Hepatocyte (in vitro differentiated cells): ENCODE measurements at places on chromosomes 1 and 21.

DNA sequence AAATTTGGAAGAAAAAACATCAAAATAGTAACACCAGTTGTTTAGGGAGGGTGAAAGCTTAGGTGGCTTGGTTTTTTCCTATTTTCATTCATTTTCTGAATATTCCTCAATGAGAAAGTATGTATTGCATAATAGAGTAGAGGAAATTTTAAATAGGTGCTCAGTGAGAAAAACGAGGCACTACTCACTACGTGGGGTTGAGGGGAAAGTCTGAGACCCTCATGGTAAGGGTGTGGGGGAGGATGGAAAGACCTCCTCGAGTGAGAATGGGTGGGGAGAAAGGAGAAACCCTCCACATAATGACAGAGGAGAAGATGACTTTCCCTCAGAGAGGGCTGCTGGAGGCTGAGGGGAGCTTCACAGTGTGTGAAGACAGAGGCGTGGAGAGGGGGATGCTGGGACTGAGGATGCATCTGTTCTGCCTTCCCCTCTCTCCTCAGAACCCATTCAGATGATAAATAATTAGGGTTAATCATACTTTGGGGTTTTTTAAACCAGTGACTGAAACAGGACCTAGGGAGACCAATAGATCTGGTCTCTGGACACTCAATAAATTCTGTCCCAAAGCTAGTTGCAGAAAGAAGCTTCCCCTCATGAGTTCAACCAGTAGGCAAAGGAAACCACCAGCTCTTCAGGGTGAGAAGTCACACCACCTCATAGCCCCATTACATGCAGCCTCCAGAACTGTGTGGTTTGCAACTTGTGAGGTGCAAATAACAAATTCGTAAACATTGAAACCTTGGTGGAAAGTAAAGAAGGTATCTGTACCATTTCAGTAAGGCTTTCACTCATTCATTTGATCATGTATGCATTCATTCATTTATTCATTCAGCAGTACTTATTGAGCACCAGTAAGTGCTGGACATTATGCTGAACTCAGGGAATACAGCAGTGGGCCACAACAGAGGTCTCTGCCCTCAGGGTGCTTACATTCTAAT lies 17.1 kb downstream of the SLAMF7 start:
- no peak for DNase-seq

DNA sequence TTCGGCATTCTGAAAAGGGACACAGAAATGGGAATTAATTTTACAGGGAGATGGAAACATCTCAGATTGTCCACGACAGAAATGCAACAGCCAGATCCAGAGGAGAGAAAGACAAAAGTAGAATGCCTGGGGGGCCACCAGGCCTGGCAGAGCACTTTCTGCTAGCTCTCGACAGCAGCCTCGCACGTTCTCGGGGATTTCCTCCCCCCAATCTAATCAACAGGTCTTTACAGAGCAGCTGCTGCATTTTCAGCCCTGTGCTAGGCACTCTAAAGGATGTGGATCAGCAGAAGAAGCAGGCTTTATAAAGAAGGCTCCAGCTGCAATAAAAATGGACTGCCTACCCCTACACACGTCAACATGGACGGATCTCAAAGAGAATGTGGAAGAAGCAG lies 10.6 kb downstream of the CSRP1 start:
- no peak for DNase-seq

GRCh38 chr1:159938211-159938852 lies 7.1 kb downstream of the IGSF9 start:
- DNase-seq, result peak; percentile 67

DNA sequence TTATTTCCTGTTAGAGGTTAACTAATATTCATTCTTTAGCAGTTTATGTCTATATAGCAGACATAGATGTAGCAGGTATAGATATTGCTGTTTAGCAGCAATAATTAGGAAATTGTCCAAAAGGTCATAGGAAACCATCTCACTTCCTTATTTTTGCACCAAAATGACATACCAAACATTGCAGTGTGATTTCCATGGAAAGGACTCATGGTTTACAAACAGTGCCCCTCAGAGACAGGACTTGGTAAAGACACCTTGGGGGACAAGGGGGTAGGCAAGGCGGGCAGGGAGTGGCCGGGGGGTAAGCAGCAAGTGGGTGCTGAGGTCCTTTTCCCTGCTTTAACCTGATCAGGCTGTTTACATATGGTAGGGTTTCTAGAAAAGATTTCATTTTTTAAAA lies 30.5 kb downstream of the BATF3 start:
- no peak for DNase-seq

DNA sequence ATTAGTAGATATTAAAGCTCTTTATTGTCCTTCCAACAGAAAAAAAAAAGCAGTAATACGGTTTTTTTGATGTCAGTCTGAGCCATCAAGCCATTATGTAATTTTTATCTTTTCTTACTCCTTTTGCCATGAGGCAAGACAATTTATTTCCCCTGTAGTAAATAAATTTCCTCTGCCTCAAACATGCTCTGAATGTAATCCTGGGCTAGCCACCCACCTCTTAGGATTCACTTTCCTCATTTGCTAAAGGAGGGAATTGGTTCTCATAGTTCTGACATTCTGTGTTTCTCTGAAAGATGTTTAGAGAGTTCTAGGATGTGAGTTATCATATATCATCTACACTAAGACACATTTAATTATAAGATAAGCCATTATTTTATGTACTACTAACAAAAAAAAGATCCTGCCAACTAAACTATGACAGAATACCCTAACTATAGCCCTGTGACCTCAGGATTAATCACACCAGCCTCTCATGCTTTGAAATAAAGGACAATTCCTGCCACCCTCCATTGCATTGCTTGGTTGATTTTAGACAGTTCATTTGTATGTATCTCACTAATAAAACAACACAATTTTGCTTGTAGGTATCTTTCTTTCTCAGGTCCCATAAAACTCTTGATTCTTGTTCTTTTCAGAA lies 34.0 kb upstream of the RAP1A start:
- DNase-seq, result no peak

- DNase-seq, result no peak
Observed at GRCh38 chr1:6972399-6972798, 187.1 kb downstream of the CAMTA1 start.

- no peak for DNase-seq
Observed at GRCh38 chr1:224064150-224064549, 49.8 kb upstream of the FBXO28 start.

- peak; percentile 49 for DNase-seq
Observed at GRCh38 chr1:230758709-230759368, 11.7 kb downstream of the CAPN9 start.

GRCh38 chr1:169130683-169131082 lies 24.2 kb downstream of the ATP1B1 start:
- DNase-seq, result no peak

GRCh38 chr1:192506741-192507155 lies 68.8 kb upstream of the RGS1 start:
- peak; percentile 27 for DNase-seq

- peak; percentile 10 for DNase-seq
Observed at GRCh38 chr1:81466961-81467360, 333.8 kb upstream of the ADGRL2 start.

DNA sequence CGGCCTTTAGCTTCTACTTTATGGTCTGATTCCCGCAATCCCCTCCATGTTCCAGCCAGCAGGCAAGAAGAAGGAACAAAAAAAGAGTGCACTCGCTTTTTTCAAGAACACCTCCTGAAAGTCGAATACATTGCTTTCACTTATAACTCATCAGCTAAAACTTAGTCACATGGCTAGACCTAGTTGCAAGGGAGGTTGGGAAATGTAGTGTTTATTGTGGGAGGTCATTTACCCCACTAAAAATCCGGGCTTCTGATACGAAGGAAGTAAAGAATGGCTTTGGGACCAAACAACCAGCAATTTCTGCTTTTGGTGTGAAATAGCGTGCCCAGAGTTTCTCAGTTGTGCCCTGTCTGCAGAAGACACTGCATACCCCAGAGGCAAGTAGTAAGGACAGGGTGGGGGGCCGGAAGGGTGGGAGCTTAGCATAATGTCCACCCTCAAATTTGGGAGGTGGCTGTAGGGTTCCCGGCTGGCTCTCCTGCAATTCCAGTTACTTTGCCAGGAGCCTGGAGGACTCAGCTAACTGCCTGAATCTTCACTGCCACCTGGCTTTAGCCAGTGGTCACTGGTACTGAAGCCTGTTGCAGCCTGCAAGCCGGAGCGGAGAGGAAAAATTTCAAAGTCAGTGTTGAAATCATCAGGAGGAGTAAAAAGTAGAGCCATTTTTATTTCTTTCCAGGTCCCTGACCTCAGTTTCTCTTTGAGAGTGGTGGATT lies 57.7 kb upstream of the F3 start:
- DNase-seq, result peak; percentile 67

- DNase-seq, result no peak
Observed at GRCh38 chr1:214966346-214966745, 116.2 kb upstream of the KCNK2 start.

DNA sequence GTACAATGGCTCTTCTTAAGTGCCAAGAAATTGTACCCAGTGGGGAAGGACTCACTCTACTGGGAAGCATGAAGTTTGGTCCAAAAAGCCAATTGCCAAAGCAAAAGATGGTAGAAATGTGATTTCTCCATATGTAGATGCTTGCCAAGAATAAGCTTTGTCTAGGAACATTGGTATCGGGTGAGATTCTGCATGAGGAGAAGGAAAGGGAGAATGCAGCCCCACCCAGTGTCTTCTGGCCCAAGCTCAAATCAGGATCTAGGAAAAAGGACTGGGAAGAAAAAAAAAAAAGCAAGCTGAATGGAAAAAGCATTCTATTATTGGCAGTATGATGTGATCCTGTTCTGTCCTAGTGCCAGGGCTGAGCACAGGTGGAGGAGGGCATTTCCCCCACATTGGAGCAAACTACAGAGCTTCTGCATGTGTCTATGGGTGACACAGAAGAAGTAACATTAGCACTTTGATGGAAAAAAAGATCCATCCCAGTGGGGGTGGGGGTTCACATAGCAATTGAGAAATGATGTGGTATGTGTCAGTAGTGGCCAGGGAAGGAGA lies 226.6 kb downstream of the KCNH1 start:
- DNase-seq, result no peak

DNA sequence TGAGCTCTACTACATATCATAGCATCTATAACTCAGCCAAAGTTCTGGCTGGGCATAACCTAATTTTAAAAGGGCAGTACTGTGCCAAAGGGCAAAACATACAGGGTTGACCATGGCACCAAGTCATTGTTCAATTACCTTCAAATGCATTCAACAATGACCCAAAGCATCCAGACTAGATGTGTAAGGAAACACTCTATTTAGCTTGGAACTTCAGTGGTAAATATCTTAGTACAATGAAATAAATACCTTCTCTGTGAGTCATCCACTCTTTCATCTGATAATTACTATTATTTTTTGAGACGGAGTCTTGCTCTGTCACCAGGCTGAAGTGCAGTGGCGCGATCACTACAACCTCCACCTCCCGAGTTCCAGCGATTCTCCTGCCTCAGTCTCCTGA lies 70.0 kb downstream of the NVL start:
- no peak for DNase-seq

DNA sequence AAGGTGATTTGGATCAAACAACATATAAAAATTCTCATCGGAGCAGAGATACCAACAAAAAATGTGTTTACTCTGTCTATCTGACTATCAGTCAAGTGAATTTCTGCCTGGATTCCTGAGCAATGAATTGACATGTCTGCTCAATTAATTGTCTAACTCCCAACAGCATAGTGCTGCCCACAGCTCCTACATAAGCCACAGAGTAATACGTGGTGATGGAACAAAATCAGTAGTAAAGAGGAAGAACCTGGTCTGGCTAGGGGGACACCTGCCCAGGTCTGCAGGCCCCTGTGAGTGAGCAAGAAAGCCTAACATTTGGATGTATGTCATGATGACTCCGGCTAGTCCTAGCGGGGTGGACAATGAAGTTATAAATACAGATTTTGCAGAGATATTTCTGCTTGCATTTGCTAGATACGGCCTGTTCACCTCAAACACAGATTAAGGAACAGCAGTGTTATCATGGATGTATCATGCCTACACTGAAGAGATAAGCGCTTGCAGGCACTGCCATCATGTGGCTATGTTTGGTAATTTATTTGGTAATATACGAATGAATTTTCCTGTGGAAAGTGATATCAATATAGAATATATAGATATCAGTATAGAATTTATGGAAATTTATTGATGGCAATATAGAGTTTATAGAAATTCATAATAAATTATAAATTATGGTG lies 69.6 kb upstream of the LRRC8B start:
- DNase-seq, result peak; percentile 56

GRCh38 chr1:56170784-56171320 lies 408.5 kb downstream of the PLPP3 start:
- no peak for DNase-seq

- no peak for DNase-seq
Observed at GRCh38 chr1:229258757-229259060, 12.2 kb upstream of the RAB4A start.

DNA sequence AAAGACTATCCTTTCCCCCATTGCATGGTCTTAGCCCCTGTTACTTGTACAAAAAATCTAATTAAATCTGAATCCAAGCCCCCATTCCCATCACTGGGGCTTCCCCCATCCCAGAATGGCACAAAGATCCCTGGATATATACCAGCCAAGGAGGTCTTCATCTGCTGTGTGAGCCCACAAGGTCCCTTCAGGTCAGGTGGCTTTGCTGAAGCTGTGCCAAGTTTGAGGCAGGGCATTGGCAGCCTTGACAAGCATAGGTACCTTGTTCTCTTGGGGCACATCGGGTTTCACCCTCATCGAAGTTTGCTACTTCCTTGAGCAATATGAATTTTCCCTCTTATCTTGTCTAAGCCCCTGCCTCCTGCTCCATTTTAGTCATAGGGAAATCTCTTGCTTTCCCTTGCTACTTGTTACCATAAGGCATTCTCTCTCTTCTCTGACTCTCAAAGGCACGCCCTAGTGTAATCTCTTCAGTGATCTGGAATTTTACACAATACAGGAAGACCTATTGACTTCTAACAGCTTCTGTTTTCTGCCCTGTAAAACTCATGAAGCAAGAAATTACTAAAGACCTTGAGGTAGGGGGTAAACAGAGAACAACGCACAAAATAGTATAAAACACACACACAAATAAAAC lies 71.4 kb upstream of the COG2 start:
- no peak for DNase-seq

- no peak for DNase-seq
Observed at GRCh38 chr1:101431956-101432510, 195.2 kb downstream of the S1PR1 start.

DNA sequence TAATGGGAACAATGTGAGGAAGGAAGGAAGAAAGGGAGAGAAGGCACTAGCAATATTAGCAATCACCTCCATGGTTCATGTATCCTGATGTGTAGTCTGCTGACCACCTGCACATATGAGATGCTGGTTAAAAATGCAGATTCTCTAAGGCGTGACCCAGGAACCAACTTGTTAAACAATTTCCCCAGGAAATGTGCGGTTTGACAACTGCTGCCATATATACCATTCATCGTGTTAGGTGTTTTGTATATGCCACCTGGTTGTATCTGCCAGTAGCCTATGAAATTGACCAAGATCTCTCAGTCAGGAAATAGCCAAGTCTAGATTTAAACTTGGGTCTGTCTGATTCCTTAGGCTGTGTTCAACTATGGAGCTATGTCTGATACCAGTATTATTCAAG lies 4.1 kb downstream of the SEMA4A start:
- no peak for DNase-seq
